ENCODE measurements at places on chromosomes 1 and 21. TPM values are rescaled to one million over a fixed set of nuclear protein-coding genes. Genes with fewer than 3 reads are reported as not detected.
A peak's percentile ranks its signal among the peaks of the same experiment; 100 is the strongest.

DNA sequence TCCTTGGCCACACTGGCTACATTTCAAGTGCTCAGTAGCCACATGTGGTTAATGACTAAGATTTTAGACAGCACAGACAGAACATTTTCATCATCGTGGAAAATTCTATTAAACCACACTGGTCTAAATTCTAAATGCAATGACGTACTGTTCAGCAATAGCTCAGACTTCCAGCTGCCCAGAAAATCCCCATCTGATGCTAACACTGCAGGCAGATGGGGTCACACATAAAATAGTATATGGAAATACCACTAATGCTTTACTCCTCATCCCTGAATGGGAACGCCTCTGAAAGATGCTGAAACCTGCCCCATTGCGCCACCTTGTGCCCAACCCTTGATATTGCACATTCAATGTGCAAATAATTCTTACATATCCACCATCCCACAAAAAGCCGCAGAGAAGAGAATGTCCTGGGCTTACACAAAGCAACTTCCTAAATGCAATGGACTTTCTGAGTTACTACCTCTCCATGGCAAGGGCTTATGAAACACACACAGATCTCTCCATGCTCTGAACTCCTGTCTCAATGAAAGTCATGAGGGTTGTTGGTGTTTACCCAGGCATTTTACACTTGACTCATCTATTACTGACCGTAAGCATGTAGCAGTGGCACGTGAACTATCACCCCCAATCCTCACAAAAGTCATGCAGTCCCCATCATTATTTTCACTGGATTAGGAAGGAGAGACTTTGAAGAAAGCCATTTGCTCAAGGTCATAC lies 20.3 kb upstream of the SLC5A9 start:
- no peaks in the 10 kb centered on the region for H3K4me1 ChIP-seq
- no peaks in the 10 kb centered on the region for H3K27me3 ChIP-seq
- H3K4me3 ChIP-seq = no peak overlapping the region

- no peaks in the 10 kb centered on the region for H3K27me3 ChIP-seq
- peaks cover 12% of the 10 kb centered on the region for H3K36me3 ChIP-seq
- H3K27ac ChIP-seq = no peak overlapping the region
- no peaks in the 10 kb centered on the region for H3K4me1 ChIP-seq
These were observed 36.2 kb downstream of the CELF3 start for GRCh38 chr1:151680391-151680790.

GRCh38 chr1:197987294-197987693 lies 70.1 kb downstream of the LHX9 start:
- H3K36me3 ChIP-seq = no peaks in the 10 kb centered on the region
- no peak overlapping the region for H3K27ac ChIP-seq
- H3K27me3 ChIP-seq = no peaks in the 10 kb centered on the region
- no peak overlapping the region for H3K4me3 ChIP-seq

GRCh38 chr1:109104364-109105151 lies 9.4 kb upstream of the ELAPOR1 start:
- peaks cover 16% of the 10 kb centered on the region for H3K4me1 ChIP-seq
- H3K4me3 ChIP-seq = no peak overlapping the region
- no peaks in the 10 kb centered on the region for H3K36me3 ChIP-seq
- H3K27ac ChIP-seq = no peak overlapping the region
- H3K27me3 ChIP-seq = no peaks in the 10 kb centered on the region

GRCh38 chr1:180154003-180154324 lies 705 bp upstream of the QSOX1 start:
- H3K36me3 ChIP-seq = no peaks in the 10 kb centered on the region
- DNase-seq = no peak
- H3K4me1 ChIP-seq = peaks cover 20% of the 10 kb centered on the region
- H3K27ac ChIP-seq = peak overlapping the region; percentile 49

DNA sequence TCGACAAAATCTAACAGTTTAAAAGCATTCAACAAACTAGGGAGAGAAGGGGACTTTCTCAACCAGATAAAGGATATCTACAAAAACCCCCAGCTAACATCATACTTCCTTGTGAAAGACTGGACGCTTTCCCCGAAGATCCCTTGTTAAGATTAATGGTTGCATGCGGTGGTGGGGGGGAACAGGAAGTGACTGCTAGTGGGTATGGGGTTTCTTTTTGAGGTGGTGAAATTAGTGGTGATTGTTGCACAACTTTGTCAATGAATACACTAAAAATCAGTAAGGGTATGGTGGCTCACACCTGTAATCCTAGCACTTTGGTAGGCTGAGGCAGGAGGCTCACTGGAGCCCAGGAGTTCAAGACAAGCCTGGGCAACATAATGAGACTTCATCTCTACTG lies 26.9 kb upstream of the EYA3 start:
- H3K27ac ChIP-seq = peak overlapping the region; percentile 42
- H3K36me3 ChIP-seq = no peaks in the 10 kb centered on the region
- H3K4me1 ChIP-seq = peaks cover 29% of the 10 kb centered on the region
- H3K4me3 ChIP-seq = no peak overlapping the region
- H3K27me3 ChIP-seq = no peaks in the 10 kb centered on the region

- no peaks in the 10 kb centered on the region for H3K4me1 ChIP-seq
- no peaks in the 10 kb centered on the region for H3K36me3 ChIP-seq
- no peak overlapping the region for H3K27ac ChIP-seq
- H3K27me3 ChIP-seq = no peaks in the 10 kb centered on the region
These were observed 9.9 kb upstream of the HSPG2 start for GRCh38 chr1:21946836-21947587.

DNA sequence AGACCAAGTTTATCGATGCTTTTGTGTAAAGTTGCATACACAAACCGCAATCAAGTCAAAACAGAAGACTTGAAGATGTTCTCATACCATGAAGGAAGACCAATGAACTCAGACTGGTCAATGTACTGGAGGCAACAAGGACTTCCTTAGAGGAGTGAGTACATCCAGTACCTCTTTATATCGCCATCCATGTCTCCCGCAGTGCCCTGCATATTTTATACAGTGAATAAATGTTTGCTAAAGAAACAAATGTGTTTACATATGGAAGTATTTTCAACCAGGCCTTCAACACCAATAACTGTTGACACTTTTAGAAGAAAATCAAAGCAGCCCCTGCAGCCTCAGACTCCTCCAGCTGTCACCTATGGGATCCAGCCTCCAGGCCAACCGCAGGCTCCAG lies 125.6 kb downstream of the SMYD3 start:
- H3K4me1 ChIP-seq = no peaks in the 10 kb centered on the region
- DNase-seq = no peak
- H3K27ac ChIP-seq = no peak overlapping the region
- no peaks in the 10 kb centered on the region for H3K36me3 ChIP-seq
- H3K27me3 ChIP-seq = no peaks in the 10 kb centered on the region
- no peak overlapping the region for H3K4me3 ChIP-seq

DNA sequence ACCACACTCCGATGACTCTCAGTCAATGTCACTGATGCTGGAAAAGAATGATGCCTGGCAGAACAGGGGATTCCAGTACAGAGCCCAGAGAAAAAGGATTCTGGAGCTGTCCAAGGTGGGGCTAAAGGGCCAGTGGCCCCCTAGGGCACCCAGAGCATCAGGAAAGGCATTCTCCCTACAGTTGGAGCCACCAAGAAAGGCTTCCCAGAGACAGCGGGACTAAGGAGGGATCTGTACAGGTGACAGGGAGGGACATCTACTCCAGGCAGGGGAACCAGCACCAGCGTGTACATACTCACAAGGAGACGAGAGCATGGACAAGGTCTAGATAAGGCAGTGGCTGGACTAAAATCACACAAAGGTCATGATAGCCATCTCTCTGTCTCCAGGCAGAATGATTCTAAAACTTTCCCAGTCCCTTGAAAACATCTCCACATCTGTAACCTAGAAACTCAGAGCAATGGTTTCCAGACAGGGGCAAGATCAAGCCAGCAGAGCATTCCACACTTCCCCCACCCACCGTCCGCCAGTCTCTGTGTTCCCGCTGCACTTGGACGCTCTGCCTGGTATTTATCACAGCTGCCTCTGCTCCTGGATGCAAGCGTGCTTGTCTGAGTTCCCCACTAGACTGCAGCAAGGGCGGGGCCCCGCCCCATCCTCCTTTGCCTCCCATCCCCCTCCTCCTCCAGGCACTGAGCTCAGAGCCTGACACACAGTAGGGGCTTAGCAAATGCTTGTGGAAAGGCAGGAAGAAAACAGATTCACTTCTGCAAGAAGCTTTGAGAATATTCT lies 111.6 kb upstream of the ZC3H12A start:
- H3K4me3 ChIP-seq = no peak overlapping the region
- H3K27ac ChIP-seq = no peak overlapping the region
- H3K27me3 ChIP-seq = peaks cover 5% of the 10 kb centered on the region
- H3K36me3 ChIP-seq = no peaks in the 10 kb centered on the region

DNA sequence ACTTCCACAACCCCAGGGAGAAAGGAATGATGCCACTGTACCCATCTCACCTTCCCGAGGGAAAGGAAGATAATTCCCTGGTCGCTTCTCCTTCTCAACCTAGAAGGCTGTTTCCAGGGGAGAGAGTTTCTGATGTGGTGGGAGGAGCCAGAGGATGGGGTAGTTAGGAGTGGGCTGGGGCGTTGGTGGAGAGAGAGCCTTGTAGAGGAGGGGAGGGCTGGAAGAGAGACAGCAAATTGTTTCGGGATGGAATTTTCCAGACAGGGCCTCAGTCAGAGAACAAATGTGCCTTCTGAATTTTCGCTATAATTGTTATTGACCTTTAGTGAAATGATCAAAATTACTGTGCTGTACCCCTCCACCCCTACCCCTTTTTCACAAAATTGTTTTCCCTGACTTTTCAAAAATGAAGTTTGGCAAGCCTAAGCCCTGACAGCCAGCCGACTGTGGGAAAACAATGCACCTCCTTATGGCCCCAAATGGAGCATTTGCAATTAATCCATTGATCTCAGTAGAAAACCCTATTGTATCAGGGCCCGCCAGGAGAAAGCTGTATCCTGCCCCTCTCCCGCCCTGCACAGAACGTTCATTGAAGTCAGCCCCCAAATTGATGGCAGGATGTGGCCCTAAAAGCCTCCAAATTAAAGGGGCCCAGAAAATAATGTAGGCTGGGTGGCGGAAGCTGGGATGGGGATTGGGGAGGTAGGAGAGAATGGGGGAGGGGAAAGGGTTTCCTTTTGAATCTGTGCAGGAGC lies 69.1 kb upstream of the JUN start:
- H3K4me1 ChIP-seq = peaks cover 9% of the 10 kb centered on the region
- DNase-seq = no peak
- no peak overlapping the region for H3K4me3 ChIP-seq
- no peaks in the 10 kb centered on the region for H3K36me3 ChIP-seq
- H3K27me3 ChIP-seq = no peaks in the 10 kb centered on the region

DNA sequence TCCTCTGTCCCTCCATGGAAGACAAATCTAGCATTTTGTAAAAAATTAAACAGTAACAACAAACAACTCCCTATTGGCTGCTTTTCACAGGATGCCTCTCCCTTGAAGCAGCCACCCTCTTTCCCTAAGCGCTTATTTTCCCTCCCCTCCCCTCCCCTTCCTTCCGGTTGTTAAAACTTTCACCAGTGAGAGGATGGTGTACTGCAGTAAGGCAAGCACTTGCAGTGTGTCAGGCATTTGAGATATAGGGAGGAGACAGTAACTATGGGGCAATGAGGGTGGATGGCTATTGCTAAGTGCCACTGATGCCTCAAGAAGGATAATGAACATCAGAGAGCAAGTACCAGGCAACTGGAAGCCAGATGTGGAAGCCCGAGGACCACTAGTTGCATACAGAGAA lies 19.1 kb upstream of the KIAA1614 start:
- no peak for DNase-seq
- H3K27me3 ChIP-seq = no peaks in the 10 kb centered on the region
- H3K4me3 ChIP-seq = no peak overlapping the region
- H3K4me1 ChIP-seq = no peaks in the 10 kb centered on the region

GRCh38 chr21:14040386-14040785 lies 170.4 kb downstream of the LIPI start:
- H3K27ac ChIP-seq = no peak overlapping the region
- H3K4me1 ChIP-seq = no peaks in the 10 kb centered on the region
- no peak overlapping the region for H3K4me3 ChIP-seq

DNA sequence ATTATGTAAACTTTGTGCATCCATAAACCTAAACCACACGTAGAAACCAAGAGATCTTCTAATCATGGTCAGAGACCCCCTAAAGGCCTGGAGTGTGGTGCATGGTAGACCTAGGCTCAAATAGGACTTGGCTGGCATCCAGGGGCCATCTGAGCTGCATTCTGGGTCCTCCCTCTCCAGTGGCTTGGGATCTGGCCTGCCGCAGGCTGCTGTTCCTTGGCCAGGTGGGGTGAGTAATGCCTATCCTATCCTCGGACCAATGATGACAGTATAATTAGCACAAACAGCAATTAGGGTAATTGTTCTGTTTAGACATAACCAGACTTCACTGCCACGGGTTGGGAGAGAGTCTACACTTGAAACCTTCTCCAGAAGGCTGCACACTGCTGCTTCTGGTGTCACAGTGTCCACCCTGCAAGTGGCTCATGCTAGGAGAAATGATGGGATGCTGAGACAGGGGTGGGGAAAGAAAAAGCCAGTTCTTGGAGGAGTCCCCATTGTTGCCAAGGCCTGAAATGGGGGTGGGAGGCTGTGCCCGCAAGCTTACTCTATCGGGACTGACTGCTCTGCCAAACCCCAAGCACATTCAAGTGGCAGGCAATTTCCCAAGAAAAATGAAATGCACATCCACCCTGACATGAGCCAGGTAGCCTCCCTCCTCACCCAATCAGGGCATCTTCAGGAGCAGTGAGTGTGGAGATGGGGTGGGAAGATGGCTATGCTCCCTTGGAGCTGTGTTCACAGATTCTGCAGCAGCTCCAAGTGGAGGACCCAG lies 12.5 kb upstream of the PKP1 start:
- no peaks in the 10 kb centered on the region for H3K36me3 ChIP-seq
- no peaks in the 10 kb centered on the region for H3K27me3 ChIP-seq
- no peak overlapping the region for H3K27ac ChIP-seq
- no peak overlapping the region for H3K4me3 ChIP-seq
- no peaks in the 10 kb centered on the region for H3K4me1 ChIP-seq

GRCh38 chr21:36166705-36167104 lies 10.1 kb downstream of the DOP1B start:
- no peaks in the 10 kb centered on the region for H3K4me1 ChIP-seq
- H3K27ac ChIP-seq = no peak overlapping the region
- DNase-seq = no peak
- H3K36me3 ChIP-seq = peaks cover 21% of the 10 kb centered on the region

DNA sequence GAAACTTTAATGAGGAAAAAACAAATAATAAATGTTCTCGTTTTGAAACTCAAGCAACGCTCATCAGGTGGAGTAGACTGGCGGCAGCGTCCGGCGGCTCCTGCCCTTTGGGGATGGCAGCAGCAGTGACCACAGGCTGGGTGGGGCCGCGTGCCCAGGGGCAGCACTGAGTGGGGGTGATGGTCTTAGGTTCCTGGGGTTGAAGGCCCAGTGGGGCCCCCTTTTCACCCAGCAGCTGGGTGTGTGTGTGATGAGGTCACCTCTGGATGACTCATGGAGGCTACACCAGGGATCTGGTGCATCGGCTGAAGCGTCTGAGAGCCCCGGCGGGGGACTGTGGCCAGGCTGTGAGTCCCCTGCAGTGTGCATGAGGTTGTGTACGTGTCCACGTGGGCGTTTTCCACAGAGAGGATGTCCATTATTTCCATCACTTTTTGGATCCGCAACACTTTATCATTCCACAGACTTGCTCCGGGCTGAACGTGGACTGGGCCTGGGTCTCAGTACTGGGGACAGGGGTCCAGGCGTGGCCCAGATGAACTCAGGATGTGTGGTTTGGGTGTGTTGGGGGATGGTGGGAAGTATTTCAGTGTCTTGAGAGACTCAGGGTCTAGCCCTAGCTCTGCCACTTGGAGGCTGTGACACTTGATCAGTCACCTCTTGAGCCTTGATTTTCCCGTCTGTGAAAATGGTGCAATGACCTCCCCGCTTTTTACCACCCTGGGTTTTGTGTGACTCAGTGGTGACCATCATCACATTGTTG lies 25.6 kb downstream of the LDLRAP1 start:
- peaks cover 9% of the 10 kb centered on the region for H3K36me3 ChIP-seq
- H3K4me1 ChIP-seq = peaks cover 38% of the 10 kb centered on the region
- no peak overlapping the region for H3K4me3 ChIP-seq
- H3K27me3 ChIP-seq = no peaks in the 10 kb centered on the region

Gene PALMD
- not detected for total RNA-seq

Gene SAMD13
- total RNA-seq = 0.40 TPM

Gene VAMP4
- total RNA-seq = 20.7 TPM

Gene GABRD
- total RNA-seq = 0.33 TPM

Gene CFHR5
- total RNA-seq = not detected

Measured in natural killer cell (primary cell).